ENCODE measurements at places on chromosomes 12 and 14.

- no peaks in the 10 kb centered on the region for H3K27me3 ChIP-seq
- peaks cover 7% of the 10 kb centered on the region for H3K36me3 ChIP-seq
- H3K4me3 ChIP-seq = peak overlapping the region; percentile 87
- peaks cover 61% of the 10 kb centered on the region for H3K4me1 ChIP-seq
Measured at GRCh38 chr12:56629459-56630179, 507 bp downstream of the BAZ2A start.

DNA sequence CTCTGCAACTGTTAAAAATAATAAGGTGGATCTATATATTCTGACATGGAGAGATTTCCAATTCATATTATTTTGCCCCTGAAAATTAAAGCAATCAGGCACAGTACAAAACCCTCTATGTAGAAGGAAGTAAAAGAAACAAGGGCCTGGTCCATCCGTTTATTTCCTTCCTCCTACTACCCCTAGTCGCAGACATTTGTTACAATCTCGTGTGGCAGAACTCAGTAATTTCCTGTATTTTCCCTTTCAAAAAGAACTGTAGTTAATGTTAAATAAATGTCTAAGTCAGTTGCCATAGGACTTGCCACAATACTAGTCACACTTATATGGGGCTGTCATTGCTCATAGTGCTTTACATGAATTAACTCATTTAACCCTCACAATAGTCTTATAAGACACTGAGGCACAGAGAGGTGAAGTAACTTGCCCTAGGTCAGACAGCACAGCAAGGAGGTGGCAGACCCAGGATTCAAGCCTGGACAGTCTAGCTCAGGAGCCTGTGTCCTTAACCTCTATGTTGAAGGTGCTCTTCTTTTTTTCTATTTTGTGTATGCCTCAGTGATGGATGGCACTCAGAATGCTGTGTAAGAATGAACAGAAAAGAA, 24.2 kb downstream of the NINJ2 start:
- no peak for DNase-seq
- H3K4me3 ChIP-seq = no peak overlapping the region
- no peaks in the 10 kb centered on the region for H3K27me3 ChIP-seq
- H3K4me1 ChIP-seq = peaks cover 36% of the 10 kb centered on the region
- no peak overlapping the region for H3K27ac ChIP-seq

DNA sequence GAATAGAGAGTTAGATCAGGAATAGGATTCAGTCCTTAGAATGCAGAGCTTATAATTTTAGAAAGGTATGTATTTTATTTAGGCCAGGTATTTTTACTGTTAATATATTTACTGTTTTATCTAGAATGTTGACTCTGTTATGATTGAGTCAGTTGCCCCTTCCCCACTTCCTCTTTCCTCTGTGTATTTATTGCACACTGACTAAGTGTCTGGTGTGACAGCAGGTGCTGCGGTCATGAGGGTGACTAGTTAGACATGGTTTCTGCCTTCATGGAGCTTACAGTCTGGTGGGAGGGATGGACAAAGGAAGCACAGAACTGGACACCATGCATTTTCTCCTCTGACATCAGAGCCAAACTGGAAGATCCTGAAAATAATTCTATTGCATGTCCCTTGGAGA, 159.8 kb downstream of the CACNA1C start:
- peak overlapping the region; percentile 83 for H3K27ac ChIP-seq
- peaks cover 21% of the 10 kb centered on the region for H3K36me3 ChIP-seq
- H3K27me3 ChIP-seq = no peaks in the 10 kb centered on the region
- no peak overlapping the region for H3K4me3 ChIP-seq
- no peak for DNase-seq

- H3K4me3 ChIP-seq = no peak overlapping the region
- peak overlapping the region; percentile 1 for H3K27ac ChIP-seq
- peak; percentile 82 for DNase-seq
- peaks cover 14% of the 10 kb centered on the region for H3K4me1 ChIP-seq
- peaks cover 4% of the 10 kb centered on the region for H3K36me3 ChIP-seq
- H3K27me3 ChIP-seq = no peaks in the 10 kb centered on the region
Measured at GRCh38 chr14:99415496-99416281, 65.0 kb downstream of the SETD3 start.

GRCh38 chr12:88549929-88550328, 30.3 kb downstream of the KITLG start:
- no peak for DNase-seq
- no peaks in the 10 kb centered on the region for H3K27me3 ChIP-seq
- peaks cover 29% of the 10 kb centered on the region for H3K4me1 ChIP-seq
- no peak overlapping the region for H3K27ac ChIP-seq
- no peaks in the 10 kb centered on the region for H3K36me3 ChIP-seq

All from osteocyte (in vitro differentiated cells).